ENCODE measurements at places on chromosomes 3 and 15.

- H3K4me1 ChIP-seq: no peaks in the 10 kb centered on the region
- peaks cover 12% of the 10 kb centered on the region for H3K27me3 ChIP-seq
- no peaks in the 10 kb centered on the region for H3K36me3 ChIP-seq
- H3K27ac ChIP-seq: no peak overlapping the region
Observed at GRCh38 chr15:100842756-100843730, 36.6 kb upstream of the ALDH1A3 start.

DNA sequence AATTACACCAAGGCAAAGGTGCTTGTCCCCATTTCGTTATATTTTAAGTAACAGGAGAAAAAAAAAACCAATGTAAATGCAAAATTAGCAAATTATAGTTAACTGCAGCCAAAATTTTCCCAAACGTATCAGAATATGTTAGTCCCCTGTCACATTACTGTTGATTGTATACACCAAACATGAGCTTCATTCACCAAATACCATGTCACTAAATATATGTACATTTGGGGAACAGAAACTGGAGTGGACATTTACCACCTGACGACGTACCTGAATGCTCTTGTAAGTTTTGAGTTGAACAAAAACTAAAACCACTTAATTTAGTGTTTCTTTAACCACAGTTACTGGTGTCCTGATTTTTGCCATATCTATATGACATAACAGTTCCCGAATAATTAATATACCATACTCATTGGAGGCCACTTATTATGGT, 3.3 kb upstream of the FOXP1 start:
- H3K27ac ChIP-seq: peak overlapping the region; percentile 13
- no peaks in the 10 kb centered on the region for H3K27me3 ChIP-seq
- no peak overlapping the region for H3K4me3 ChIP-seq
- H3K36me3 ChIP-seq: peaks cover 18% of the 10 kb centered on the region

DNA sequence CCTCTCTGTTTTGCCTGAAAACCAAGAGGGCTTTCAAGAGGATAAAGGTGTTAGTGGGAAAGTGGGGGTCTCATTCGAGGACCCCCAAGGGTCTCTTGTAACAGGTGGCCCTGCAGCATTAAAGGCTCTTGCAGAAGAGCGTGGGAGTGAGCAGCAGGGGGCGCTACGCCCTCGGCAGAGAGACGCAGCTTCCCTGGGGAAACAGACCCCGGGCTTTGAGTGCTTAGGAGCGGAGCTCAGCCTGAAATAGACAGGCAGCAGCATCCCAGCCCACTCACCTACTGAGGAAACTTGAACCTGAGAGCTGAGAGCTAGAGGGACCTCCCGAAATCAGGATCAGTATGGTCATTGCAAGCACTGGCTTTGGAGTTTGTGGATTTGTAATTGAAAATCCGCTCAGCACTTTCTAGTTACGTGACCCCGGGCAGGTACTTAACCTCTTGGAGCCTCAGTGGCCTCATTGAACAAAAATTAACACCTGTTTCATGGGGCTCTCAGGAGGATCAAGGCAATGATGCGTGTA, 25.7 kb downstream of the RPLP1 start:
- H3K4me1 ChIP-seq: peaks cover 10% of the 10 kb centered on the region
- no peak overlapping the region for H3K4me3 ChIP-seq
- DNase-seq: peak; percentile 75
- H3K27me3 ChIP-seq: peaks cover 10% of the 10 kb centered on the region
- no peaks in the 10 kb centered on the region for H3K36me3 ChIP-seq
- no peak overlapping the region for H3K27ac ChIP-seq

- no peak for DNase-seq
- peaks cover 77% of the 10 kb centered on the region for H3K4me1 ChIP-seq
Observed at GRCh38 chr3:70990185-70990584, 593.3 kb downstream of the FOXP1 start.

DNA sequence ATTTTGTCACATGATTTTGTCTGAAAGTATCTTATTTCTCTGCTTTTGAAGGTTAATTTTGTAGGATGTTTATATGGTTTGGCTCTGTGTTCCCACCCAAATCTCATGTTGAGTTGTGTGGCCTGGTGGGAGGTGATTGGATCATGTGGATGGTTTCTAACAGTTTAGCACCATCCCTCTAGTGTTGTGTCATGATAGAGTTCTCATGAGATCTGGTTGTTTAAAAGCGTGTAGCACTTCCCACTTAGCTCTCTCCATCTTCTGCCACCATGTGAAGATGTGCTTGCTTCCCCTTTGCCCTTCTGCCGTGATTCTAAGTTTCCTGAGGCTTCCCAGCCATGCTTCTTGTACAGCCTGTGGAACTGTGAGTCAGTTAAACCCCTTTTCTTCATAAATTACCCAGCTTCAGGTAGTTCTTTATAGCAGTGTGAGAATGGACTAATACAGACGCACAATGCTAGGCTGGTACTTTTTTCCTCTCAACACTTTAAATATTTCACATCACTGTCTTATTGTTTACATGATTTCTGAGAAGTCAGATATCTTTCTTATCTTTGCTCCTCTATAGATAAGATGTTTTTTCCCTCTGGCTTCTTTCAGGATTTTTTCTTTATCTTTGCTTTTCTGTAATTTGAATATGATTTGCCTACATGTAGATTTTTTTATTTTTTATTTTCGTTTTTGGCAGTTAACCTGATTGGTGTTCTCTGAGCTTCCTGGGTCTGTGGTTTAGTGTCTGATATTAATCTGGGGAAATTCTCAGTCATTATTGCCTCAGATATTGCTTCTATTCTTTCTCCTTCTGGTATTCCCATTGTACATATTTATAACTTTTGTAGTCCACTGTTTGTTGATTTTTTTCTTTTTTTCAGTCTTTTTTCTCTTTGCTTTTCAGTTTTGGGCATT, 22.2 kb downstream of the BTD start:
- DNase-seq: no peak
- H3K36me3 ChIP-seq: peaks cover 36% of the 10 kb centered on the region
- peak overlapping the region; percentile 86 for H3K27ac ChIP-seq
- H3K27me3 ChIP-seq: no peaks in the 10 kb centered on the region
- peaks cover 27% of the 10 kb centered on the region for H3K4me1 ChIP-seq

GRCh38 chr3:180619723-180620122, 17.8 kb downstream of the TTC14 start:
- H3K4me3 ChIP-seq: no peak overlapping the region
- H3K27me3 ChIP-seq: no peaks in the 10 kb centered on the region
- peaks cover 16% of the 10 kb centered on the region for H3K4me1 ChIP-seq
- DNase-seq: no peak
- H3K36me3 ChIP-seq: peaks cover 81% of the 10 kb centered on the region

- H3K27me3 ChIP-seq: peaks cover 12% of the 10 kb centered on the region
- H3K27ac ChIP-seq: no peak overlapping the region
Observed at GRCh38 chr3:29440413-29441305, 159.8 kb downstream of the RBMS3 start.

GRCh38 chr3:110608566-110608965, 463.1 kb upstream of the NECTIN3 start:
- no peak overlapping the region for H3K4me3 ChIP-seq
- peaks cover 7% of the 10 kb centered on the region for H3K27me3 ChIP-seq
- H3K4me1 ChIP-seq: no peaks in the 10 kb centered on the region
- no peak overlapping the region for H3K27ac ChIP-seq

DNA sequence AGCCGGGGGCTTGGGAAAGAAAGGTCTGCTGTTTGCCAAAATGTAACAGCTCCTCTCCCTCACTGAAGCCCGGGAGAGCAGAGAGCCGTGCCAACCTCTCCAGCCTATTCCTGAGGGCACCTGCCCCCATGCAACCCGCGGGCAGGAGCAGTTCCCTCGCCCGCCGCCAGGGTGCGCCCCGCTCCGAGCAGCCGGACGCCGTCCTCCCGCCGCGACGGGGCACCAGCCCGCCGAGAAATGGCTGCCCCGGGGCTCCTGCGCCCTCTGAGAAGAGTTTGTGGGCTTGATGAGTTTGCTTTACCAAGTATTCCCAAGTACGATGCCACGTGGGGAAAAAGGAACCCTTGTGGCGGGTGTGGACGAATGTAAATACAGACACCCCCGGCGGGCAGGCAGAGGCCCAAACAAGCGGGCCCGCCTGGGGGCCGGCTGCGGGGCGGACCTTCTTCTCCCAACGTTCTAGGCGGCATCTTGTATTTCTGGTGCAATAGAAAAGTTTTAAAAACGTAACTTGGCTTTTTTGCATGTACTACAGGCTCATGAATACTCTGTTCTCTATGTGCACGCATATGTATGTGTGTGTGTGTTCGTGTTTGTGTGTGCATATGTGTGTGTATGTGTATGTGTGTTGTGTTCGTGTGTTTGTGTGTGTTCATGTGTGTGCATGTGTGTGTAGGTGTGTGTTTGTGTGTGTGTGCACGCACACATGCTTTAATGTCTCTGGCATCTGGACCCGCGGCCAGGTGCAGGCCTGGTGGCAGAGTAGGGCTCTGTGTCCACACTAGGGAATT, 162.9 kb downstream of the CHSY1 start:
- H3K4me1 ChIP-seq: peaks cover 10% of the 10 kb centered on the region
- H3K36me3 ChIP-seq: no peaks in the 10 kb centered on the region
- H3K27me3 ChIP-seq: no peaks in the 10 kb centered on the region
- no peak overlapping the region for H3K4me3 ChIP-seq
- H3K27ac ChIP-seq: no peak overlapping the region

GRCh38 chr15:77546050-77546501, 86.6 kb downstream of the LINGO1 start:
- no peak for DNase-seq
- H3K27me3 ChIP-seq: no peaks in the 10 kb centered on the region
- no peaks in the 10 kb centered on the region for H3K36me3 ChIP-seq
- no peak overlapping the region for H3K4me3 ChIP-seq
- peaks cover 11% of the 10 kb centered on the region for H3K4me1 ChIP-seq

- peaks cover 14% of the 10 kb centered on the region for H3K4me1 ChIP-seq
- H3K27ac ChIP-seq: no peak overlapping the region
- H3K4me3 ChIP-seq: no peak overlapping the region
- no peaks in the 10 kb centered on the region for H3K36me3 ChIP-seq
Observed at GRCh38 chr3:16604433-16604832, 790 bp downstream of the DAZL start.

DNA sequence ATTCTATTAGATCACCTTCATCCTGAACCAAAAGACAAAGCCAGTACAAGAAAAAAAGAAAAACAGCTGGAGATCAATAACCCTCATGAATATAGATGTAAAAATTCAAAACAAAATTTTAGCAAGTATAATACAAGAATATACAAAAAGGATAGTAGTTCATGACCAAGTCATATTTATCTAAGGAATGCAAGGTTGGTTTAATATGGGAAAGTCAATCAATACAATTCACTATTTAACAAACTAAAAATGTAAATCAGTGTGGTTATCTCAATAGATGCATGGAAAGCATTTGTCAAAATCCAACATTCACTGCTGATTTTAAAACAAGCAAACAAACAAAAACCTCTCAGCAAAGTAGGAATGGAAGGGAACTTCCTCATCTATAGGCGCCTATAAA, 11.0 kb upstream of the GPR27 start:
- no peaks in the 10 kb centered on the region for H3K4me1 ChIP-seq
- H3K27me3 ChIP-seq: peaks cover 4% of the 10 kb centered on the region
- no peak overlapping the region for H3K4me3 ChIP-seq
- peaks cover 10% of the 10 kb centered on the region for H3K36me3 ChIP-seq
- no peak for DNase-seq
- H3K27ac ChIP-seq: no peak overlapping the region

- H3K4me1 ChIP-seq: no peaks in the 10 kb centered on the region
- no peak for DNase-seq
- H3K27ac ChIP-seq: no peak overlapping the region
Observed at GRCh38 chr3:135440233-135440632, 525.3 kb upstream of the PPP2R3A start.

GRCh38 chr3:13461169-13462124, 18.7 kb upstream of the HDAC11 start:
- H3K4me1 ChIP-seq: peaks cover 2% of the 10 kb centered on the region
- H3K27me3 ChIP-seq: no peaks in the 10 kb centered on the region
- peak; percentile 80 for DNase-seq
- no peaks in the 10 kb centered on the region for H3K36me3 ChIP-seq
- H3K27ac ChIP-seq: no peak overlapping the region

GRCh38 chr3:66075281-66075680, 36.6 kb upstream of the MAGI1 start:
- no peaks in the 10 kb centered on the region for H3K4me1 ChIP-seq
- H3K4me3 ChIP-seq: no peak overlapping the region
- H3K27ac ChIP-seq: no peak overlapping the region
- H3K27me3 ChIP-seq: no peaks in the 10 kb centered on the region
- no peaks in the 10 kb centered on the region for H3K36me3 ChIP-seq

DNA sequence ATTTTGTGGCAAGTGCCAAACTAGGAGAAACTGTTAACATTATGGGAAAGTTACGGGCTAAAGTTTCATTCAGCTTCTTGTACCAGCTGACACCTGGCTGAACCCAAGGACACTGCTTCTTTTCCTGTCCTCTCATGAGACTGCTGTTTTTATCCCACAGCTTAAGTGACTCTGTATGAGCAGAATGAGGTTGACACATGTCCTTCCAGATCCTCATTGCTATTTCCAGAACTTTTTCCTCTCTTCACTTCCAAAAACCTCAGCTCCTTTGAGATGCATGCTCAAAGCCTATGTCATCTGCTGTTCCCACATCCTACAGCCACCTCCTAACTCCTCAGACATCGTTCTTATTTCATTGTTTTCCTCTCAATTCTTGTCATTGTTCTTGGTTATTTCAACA, 183.6 kb downstream of the DCLK3 start:
- no peak overlapping the region for H3K4me3 ChIP-seq
- H3K27ac ChIP-seq: no peak overlapping the region
- DNase-seq: no peak
- no peaks in the 10 kb centered on the region for H3K4me1 ChIP-seq
- H3K36me3 ChIP-seq: no peaks in the 10 kb centered on the region

DNA sequence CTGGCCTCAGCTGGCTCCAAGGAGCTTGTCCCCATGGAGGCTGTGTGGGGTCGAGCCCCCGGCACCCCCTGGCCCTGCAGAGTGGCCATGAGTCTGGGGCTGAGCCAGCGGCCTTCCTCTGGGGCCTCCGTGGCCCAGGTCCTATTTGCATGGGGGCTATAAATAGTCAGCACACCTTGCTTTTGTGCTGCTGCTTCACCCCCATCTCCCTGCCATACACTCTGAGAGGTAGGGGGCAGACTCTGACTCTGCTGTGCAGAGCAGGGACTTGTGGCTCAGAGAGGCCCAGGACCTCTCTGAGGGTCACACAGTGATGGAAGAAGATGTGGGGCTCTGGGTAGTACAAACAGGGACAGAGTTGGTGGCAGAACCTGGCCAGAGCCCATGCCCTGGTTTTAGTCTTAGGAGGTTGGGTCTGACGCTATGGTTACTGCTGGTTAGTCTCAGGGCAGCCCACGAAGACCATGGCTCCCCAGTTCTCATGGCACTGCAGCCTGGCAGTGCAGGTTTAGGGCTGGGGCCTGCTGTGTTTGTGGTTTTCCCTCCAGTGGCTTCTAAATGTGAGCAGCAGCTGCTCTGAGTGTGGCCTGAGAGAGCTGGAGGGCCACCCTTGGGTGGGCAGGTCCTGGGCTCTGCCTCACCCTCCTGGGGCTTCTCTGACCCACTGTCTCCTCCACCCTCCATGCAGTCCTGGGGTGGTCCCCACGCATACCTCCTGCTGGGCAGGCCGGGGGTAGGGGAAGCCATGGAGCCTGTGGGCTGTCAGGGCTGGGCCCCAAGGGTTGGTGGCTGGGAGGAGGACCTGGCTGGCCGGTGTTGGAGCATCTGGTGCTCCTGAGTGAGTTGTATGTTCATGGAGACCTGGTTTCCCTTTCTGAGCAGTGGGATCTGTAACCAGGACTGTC, 13.6 kb downstream of the PRKCD start:
- no peak for DNase-seq
- peaks cover 16% of the 10 kb centered on the region for H3K36me3 ChIP-seq
- H3K27me3 ChIP-seq: no peaks in the 10 kb centered on the region
- peaks cover 22% of the 10 kb centered on the region for H3K4me1 ChIP-seq
- no peak overlapping the region for H3K4me3 ChIP-seq

- peaks cover 98% of the 10 kb centered on the region for H3K36me3 ChIP-seq
- no peaks in the 10 kb centered on the region for H3K27me3 ChIP-seq
- H3K27ac ChIP-seq: peak overlapping the region; percentile 55
Observed at GRCh38 chr15:92930776-92931175, 30.7 kb downstream of the CHD2 start.

Measured in activated T-cell treated with anti-CD3 and anti-CD28 coated beads, Interleukin-2, amount 50 U/mL, for 24 hours (primary cell).